Stimulated activated CD8-positive, alpha-beta memory T cell treated with anti-CD3 and anti-CD28 coated beads, Interleukin-2, amount 100 ng/mL, for 1 hour (primary cell): ENCODE measurements at places on chromosomes 12 and 14.

DNA sequence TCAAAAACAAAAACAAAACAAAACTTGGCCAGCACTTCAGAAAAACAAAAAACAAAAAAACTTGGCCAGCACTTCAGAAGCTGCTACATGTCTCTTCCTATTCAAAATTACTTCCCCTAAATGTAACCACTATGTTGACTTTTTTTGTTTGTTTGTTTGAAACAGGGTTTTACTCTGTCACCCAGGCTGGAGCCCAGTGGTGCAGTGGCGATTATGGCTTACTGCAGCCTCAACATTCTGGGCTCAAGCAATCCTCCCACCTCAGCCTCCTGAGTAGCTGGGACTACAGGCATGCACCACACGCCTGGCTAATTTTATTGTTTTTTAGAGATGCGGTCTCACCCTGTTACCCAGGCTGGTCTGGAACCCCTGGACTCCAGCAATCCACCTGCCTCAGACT is 38.0 kb upstream of the PPP4R3A start:
- DNase-seq = no peak

GRCh38 chr12:104792570-104792969 is 165.5 kb downstream of the SLC41A2 start:
- DNase-seq = no peak

DNA sequence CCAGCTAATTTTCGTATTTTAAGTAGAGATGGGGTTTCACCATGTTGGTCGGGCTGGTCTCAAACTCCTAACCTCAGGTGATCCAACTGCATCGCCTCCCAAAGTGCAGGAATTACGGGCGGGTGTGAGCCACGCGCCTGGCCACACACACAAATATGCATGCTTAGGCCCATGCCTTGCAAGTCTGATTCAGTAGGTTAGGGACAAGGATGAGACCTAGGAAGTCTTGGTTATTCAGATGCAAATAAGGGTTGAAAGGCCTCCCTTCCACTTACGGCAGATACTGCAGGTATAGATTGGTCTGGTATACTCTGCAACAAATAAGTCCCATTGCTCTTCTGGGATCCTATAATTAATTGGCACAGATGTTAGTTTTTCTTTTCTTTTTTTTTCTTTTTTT is 32.9 kb downstream of the TXNRD1 start:
- DNase-seq = no peak

GRCh38 chr14:93011650-93012325 is 88.8 kb downstream of the CHGA start:
- no peak for DNase-seq

GRCh38 chr12:76470028-76470939 is 89.3 kb downstream of the OSBPL8 start:
- no peak for DNase-seq

DNA sequence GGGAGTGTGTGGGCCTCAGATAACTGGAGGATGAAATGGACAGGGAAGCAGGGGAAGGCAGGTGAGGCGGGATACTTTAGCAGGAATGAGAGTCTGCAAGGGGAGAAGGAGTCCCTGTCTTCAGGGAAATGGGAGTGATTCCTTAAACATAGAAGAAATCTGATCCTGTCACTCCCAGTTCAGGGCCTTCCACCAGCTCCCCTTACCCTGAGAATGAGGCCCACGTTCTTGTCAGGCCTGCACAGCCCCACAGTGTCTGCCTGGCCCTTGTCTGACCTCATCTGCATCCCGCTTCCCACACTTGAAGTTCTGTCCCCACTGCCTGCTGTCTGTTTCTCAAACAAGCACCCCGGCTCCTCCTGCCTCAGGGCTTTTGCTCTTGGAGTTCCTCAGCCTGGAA is 12.6 kb upstream of the LRP1-AS start:
- no peak for DNase-seq

GRCh38 chr12:88450136-88450535 is 130.1 kb downstream of the KITLG start:
- no peak for DNase-seq

DNA sequence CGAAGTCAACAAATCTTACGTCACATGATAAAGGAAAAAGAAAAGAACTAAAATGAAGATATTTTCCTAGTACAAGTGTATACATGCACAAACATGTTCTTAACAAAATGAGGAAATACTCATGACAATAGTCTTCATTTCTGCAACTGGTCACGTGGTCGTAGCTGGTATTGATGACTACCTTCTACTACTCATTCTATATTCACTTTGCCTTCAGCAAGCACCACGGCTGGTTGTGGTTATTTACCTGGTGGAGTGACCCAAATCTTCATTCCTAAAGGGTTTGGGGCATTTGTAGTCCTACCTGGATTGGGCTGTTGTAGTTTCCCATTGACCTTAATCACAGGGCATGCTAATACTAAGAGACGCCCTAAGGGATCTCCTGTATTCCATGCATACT is 51.2 kb downstream of the FIGNL2 start:
- DNase-seq = no peak

GRCh38 chr12:85157035-85157603 is 121.0 kb downstream of the LRRIQ1 start:
- DNase-seq = no peak
